ENCODE measurements at places on chromosomes 6 and 20.

GRCh38 chr6:146999766-147000165 is 204.5 kb upstream of the STXBP5 start:
- DNase-seq, result no peak

DNA sequence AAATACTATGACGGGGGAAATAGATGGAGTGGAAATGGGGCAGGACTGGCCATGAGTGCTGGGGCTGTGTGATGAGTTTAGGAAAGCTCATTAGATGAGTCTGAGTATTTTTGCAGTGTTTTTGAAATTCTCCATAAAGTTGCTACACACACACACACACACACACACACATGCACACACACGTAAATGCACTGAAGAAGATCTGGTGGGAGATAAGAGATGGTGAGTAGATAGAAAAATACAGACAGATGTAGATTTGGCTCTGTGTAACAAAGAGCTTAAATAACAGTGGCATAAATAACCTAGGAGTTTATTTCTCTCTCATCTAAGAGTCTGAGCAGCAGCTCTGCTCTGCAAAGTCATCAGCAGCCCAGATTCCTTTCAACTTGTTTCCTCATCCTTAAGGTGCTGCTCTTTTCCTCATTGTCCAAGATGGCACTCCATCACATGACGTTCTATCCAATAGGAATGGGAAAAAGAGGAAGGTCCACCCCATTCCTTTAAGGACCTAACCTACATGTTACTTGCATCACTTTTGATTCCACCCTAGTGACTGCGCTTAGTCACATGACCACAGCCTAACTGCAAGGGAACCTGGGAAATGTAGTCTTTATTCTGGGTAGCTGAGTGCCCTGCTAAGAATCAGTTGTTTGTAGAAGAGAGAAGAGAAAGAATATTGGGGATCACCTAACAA is 76.4 kb downstream of the EYA2 start:
- DNase-seq, result no peak

GRCh38 chr20:38208088-38208487 is 43.0 kb upstream of the TGM2 start:
- no peak for DNase-seq

DNA sequence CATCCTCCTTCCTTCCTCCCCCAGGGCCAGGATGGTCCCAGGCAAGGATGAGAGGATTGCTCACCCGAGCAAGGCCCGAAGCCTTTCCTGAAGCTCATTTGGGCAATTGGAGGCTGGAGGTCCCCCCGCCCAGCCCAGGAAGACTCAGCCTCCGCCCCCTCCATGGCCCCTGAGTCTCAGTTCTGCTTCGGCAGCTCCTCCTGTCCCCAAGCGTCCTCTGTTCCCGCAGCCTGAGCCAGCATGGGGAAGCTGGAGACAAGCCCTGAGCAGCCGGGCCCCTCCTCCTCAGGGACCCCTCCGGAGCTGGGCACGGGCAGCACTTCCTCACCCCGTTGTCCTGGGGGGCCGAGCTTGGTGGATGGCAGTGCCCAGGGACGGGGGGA is 26.0 kb downstream of the SLC17A9 start:
- no peak for DNase-seq

GRCh38 chr6:131910219-131910589 is 41.0 kb downstream of the CCN2 start:
- DNase-seq, result no peak

DNA sequence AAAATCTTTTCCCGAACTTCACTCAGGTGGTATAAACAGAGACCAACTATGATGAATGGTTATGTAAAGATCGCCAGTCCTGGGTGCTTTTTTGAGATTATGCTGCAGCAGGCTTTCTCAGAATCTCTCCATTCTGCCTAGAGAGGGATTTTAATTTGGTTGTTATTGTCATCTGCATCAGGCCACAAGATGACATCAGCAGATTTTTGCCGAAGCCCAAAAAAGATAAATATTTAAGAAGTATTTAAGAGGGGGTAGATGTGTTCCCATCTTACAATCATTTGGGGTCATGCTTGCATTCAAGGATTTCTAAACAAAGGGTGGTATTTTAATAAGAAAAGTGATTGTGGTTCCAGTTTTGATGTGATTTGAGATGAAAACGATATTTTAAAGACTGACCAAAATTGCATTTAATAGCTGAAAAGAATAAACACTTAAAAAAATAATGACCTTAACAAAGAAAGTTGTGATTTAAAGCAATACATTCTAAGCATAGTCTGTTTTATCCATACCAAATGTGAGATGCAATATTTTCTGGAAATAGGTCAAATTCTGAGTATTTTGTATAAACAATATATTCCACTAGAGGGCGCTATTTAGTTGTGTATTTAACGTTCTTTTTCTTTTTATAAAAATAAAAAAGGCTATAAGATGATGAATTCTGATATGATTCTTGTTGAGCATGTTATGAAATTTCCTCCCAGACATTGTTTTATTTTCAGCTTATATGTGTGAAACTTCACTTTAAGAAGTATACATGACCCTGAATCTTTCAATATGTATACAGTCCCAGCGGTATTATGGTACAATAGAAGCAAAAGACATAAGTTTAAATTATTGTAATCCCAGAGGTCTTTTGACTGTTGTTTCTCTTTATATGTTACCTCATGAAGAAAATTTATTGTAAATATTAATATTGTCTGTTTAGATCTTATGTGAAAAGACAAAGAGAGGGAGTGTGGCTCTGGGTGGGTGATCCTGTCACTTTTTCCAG is 51.0 kb upstream of the ZFP64 start:
- no peak for DNase-seq

DNA sequence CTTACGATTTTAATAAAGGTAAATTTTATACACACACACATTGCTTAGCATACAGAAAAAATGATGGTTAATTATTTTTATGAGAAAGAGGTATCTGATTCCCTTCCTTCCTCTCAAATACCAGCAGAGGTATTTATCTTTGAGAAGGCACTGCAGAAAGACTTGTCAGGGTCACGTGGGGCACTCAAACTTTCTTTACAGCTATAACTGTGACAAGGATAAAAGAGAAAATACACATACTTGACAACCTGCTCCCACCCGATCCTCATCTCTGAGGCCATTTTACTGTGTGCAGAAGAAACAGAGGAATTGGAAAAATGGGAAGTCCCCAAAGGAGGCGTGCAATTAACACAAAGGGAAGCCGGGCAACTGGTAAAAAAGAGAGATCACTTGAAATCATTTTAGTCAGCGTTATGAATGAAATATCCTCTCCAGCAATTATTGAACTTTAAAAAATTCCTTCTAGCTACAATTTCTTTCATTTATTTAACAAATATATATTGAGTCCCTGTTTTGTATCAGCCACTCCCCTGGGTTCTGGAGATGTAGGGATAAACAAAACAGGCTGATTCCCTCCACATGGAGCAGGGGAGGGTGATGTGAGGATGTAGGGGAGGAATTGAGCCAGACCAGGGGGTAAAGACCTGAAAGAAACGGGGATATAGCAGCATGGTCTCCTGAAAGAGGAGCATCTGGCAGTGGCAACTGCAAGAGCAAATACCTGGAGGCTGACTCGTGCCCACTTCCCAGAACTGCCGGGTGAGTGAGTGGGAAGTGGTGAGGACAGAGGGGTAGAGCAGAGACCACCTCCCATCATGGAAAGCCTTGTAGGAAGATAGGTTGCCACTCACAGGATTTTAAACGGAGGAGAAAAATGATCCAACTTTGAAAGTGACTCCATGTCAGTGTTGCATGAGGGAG is 510.3 kb downstream of the KIF16B start:
- no peak for DNase-seq

DNA sequence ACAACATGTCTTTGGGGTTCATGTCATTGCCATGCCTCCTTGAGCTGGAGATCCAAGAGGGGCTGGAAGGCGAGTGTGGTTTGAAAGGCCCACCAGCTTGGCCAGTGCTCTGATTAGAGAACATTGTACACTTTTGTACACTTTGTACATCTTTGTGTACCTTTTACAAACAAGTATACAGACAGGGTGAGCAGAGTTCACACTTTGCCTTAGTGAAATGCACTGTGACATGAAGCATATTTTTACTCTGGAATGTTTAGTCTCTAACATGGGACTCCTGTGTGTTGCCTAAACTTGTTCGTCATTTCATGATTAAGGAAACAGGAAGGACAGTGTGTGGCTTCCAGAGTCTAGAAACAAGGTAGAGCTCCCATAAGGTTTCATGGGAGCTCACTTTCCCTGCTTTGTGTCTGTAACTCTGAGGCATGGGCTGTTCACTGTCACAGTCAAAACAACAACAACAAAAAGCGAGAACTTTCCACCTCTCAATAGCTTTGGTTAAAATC is 225.8 kb upstream of the SOX4 start:
- DNase-seq, result no peak

- DNase-seq, result no peak
Observed at GRCh38 chr20:34435589-34435988, 72.5 kb downstream of the ITCH start.

- no peak for DNase-seq
Observed at GRCh38 chr6:32950010-32950409, 2.9 kb downstream of the HLA-DMA start.

DNA sequence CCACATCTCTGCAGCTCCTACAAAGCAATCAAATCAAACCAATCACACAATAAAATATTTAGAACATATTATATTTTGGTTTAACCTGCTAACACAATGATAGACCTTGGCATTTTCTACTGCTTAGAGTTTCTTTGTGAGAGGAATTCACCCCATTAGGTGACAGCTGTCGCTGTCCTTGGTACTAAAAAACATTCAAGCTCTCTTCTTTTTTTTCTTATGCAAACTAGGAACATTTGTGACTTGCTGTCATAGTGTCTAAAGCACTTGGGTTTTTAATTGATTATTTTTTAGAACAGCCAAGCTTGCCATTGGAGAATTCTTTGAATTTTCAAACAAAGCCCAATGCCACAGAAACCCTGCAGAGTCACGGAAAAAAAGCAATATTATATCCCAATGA is 46.4 kb downstream of the CNR1 start:
- DNase-seq, result no peak

DNA sequence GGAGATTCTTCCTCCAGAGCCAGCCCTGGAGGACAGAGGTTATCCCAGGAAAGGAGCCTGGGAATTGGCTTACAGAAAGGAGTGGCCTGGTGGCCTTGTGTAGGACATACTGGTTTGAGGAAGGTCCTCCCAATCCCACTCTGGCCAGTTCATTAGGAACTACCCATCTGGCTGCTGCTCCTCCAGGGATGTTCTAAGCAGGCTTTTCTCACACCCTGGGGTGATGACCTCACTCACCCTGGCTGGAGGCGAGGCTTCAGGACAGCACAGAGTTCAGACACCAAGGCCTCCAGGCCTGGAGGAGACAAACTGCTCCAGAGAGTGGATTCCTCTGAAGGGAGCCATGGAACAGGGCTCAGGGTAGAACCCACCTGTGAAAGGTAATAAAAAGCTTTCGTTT is 8.9 kb downstream of the GNMT start:
- DNase-seq, result no peak

- DNase-seq, result no peak
Observed at GRCh38 chr6:20211941-20212391, 303 bp downstream of the MBOAT1 start.

DNA sequence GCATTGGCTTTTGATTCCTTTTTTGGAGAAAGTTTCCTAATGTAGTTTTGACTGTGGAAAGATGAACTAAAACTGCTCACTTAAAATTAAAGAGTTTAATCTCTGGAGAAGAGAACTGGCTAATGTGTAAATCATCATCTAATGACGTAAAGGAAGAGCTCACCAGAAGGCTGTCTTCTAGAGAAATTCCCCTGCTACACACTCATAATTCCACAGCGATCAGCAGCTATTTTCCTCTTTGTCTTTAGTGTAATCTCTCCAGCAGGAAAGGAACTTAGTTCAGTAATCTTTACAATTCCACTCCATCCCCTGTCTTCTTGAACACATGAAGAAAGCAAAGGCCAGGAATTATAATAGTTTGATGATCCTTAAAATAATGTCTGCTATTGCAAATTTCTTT is 15.8 kb downstream of the SPTLC3 start:
- DNase-seq, result no peak

GRCh38 chr20:53943522-53944291 is 126.7 kb downstream of the BCAS1 start:
- DNase-seq, result no peak

Data from stimulated activated CD8-positive, alpha-beta memory T cell treated with anti-CD3 and anti-CD28 coated beads, Interleukin-7, amount 100 ng/mL, for 1 hour (primary cell).